ENCODE measurements at places on chromosomes 3 and 15.

DNA sequence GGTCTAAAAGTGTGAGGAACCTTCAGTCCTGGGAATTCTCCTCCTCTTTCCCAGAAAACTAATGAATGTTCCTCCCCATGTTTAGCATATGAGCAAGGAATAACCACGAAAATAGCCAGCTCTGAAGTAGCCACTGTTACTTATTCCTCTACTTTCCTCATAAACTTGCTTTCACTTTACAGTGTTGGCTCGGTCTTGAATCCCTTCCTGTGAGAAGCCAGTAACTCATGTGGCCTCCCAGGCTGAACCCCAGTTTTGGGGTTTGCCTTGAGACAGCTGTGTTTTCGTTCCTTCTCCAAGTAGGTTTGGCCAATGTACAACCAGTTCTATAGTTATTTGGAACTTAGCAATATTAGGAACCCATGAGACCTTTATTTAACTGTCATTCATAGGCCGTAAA, 195.0 kb downstream of the CNTN6 start:
- no peak for DNase-seq

DNA sequence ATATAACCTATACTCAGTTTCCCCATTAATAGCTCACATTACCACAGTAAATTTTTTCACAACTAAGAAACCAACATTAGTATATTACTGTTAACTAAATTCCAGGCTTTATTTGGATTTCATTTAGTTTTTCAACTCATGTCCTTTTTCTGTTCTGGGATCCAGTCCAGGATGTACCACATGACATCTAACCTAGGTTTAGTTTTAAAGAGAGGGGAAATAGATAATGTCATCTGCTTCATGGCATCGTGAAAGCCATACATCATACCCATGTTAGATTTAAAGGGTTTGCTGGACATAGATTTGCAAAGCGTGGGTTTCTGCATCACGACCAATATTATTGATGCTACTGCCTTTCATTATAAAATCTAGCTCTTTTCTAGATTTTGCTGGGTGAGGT, 33.2 kb upstream of the RPP14 start:
- DNase-seq, result no peak

- DNase-seq, result no peak
These were observed 20.3 kb downstream of the FAM98B start for GRCh38 chr15:38474155-38474757.

- DNase-seq, result no peak
These were observed 8.8 kb downstream of the SLC12A8 start for GRCh38 chr3:125203731-125204130.

DNA sequence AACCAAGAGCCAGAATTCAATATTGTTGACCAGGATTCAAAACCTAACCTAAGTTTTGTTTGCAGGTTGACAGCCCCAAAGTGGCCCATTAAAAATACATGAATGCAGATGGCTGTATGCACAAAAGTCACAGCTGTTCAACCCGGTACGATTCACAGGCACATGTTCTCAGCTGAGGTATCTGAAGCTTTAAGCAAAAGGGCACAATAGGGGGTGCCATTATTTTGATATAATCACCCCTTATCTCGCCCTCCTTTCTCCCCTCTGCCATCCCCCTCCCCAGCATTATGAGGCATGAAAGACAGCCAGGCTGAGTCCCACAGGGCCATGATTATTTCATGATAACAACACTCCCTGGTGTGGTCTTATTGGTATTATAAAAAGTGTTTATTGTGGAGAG, 264.9 kb downstream of the EBLN2 start:
- DNase-seq, result no peak

- DNase-seq, result peak; percentile 37
These were observed 285.2 kb upstream of the TLE3 start for GRCh38 chr15:70382762-70383458.

DNA sequence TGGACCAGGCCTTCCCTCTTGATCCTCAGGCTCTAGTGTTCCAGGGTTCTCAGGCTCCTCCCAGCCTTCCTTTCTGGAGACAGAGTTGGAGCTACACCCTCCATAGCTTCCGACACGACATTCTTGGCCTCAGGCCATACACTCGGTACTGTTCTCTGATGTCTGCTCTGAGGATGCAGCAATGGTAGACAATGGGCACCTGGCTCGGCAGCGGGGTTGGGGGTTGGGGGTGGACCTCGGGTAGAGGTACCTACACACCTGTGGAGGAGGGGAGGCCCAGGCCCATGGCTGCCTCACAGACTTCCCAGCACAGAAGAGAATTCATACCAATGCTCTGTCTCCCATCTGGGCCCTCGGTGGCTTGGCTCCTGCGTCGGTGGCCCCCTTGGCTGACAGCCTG, 21.4 kb downstream of the CCDC13 start:
- peak; percentile 30 for DNase-seq

- DNase-seq, result no peak
These were observed 9.0 kb downstream of the IGDCC4 start for GRCh38 chr15:65413760-65414144.

DNA sequence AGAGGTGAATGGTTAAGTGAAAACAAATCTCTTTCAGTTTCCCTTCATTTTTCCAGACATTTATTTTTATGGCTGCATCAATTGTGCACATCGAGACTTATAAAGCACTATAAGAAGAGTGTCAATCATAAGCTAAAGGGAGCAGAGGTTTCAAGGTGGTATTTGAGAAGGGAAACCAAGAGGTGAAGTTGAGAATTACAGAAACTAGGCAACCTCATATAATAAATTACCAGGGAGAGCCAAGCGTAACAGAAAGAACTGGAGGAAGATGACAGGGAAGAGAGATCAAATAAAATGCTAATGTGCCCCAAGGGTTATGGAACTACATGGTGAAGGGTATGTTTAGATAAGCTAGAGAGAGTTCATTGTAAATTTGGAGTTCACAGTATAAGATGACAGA, 6.3 kb upstream of the CCDC54 start:
- DNase-seq, result no peak

DNA sequence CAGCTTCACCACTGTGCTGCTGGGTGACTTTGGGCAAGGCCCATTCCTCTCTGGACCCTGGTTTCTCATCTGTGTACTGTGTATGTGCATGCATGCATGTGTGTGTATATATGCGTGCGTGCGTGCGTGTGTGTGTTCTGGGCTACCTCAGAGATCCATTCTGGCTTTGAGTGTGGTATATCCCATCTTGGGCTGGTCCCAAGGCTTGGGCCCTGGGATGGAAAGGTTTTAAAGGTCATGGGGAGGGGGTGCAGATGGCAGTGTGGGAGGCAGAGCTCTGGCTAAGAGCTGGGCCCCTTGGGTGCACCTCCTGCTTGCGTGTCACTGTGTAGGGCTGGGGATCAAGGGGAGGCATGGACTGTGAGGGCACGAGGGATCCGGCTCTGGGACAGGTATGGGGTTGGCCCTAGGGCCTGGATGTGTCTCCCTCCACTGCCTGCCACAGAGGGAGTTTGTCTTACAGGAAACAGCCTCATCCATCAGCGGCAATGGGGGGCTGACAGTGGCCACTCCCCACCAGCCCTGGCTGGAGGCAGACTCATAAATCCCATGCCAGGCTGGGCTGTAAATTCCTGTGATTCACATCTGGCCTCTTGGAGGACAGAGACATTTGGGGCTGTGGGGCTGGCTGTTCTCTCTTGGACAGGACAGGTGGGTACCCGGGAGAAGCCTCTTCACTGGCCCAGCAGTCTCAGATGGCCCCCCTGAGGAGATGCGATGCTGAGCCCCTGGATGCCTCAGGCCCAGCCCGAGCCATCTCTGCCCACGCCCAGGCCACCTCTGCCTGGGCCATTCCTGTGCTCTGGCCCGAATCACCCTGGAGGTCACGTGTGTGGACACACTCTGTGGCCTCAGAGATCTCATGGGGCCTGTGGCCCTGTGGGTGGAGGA, 21.4 kb upstream of the CSPG4 start:
- no peak for DNase-seq

DNA sequence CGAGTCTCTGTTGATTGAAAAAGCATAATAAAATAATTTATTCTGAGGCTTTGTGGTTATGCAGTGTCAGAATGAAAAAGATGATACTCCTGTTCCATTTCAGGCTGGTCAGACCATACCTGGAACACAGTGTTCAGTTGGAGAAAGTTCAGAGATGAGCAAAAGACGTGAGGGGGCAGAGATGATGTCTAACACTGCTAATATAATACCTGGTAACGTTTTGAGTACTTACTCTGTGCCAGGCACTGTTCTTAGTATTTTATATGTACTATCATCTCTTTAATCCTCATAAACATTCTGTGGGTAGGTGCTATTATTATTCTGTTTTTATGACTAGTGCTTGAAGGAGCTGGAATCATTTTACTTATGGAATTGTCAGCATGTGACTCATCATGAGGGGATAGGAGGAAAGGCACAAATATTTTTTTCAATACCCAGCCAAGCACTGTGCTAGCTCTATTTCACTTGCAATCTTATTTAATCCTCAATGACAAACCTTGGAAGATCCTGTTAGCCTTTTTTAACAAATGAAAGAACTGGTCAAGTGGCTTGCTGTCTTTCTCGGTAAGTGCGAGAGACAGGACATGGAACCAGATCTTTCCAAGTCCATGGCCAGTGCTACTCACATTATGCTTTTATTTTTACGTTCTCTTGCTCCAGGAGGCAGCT, 31.8 kb downstream of the IQGAP1 start:
- DNase-seq, result no peak

DNA sequence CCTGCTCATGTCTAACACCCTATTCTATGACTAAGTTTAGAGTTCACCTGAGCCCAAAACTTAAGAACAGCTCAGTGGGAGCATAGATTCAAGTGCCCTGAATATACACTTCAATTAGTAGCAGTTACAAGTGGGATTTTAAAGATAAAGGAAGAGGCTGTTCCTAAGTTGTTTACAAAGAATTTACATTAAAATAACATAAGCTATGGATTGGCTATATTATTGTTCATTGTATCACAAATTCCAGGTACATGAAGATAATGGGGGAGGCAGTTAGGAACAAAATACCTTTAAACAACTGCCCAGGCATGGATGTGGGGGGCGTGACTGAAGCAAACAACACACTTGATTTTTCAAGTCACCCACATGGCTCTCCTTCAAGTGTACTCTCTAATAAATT, 52.7 kb downstream of the ROPN1B start:
- DNase-seq, result no peak

DNA sequence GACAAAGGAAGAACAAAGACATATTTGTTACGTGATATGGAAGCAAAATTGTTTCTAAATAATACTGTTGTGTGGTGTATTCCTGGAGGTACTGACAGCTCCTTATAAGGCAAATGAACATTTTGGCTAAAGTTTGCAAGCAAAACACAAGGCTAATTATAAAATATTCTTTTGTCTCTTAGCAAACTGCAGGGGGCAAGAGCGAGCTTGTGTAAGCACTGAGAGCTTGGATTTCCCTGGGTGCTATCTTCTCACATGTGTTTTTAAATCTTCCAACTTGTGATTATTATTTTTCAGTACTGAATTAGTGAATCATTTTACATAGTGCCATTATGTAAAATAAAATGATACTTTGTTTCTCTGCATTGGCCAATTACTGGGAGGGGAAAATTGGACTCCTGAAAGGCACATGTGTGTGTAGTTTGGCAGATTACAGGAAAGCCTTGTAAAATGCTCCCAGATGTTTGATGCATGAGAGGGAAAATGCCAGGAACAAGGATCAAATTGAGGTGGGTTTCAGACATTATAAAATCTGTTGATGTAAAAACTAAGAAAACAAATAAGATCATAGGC, 611.5 kb downstream of the AGBL1 start:
- no peak for DNase-seq

DNA sequence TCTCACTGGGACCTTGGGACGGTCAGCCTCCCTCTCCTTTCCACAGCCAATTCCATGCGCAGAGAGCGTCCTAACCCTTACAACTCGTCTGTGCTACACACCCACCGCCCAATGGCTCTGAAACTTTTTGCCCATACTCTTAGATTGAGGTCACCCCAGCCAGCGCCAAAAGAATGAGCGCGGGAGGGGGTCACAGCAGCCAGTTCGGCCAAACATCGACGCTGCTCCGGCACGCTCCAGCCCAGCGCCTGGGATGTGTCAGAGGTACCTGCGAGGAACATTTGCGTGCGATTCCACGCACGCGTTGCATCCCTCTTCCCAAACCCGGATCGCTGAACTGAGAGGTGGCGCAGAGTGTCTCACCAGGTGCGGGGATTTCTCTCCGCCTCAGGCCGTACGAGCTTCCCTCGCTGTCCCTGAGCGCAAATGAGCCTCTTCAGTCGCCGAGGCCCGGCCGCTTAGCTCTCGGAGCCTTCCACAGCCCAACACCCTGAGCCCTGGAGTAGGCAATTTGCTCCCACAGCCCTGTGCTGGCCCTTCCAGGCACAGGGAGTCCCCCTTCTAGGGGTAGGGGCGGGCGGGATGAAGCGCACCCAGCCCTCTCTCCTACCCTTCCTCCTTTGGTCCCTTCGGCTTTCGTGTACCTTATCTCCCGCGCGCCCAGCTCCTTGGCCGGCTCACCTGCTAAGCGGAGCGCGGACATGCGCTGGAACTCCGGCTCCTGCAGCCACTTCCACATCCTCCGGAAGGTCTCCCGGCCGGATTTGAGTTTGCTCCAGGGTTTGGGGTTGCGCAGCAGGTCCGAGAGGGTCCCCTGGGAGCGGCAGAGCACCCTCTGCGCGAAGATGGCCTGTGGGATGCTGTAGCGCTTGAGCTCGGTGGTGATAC, 1.8 kb downstream of the ONECUT1 start:
- DNase-seq, result peak; percentile 62

GRCh38 chr3:146035366-146035765, 125.6 kb downstream of the PLOD2 start:
- DNase-seq, result no peak

- DNase-seq, result no peak
These were observed 597 bp upstream of the CAMK1 start for GRCh38 chr3:9770276-9770812.

GRCh38 chr15:50764461-50765194, 878 bp downstream of the SPPL2A start:
- DNase-seq, result peak; percentile 50

Data from activated CD8-positive, alpha-beta memory T cell treated with anti-CD3 and anti-CD28 coated beads for 24 hours (primary cell).